ENCODE measurements at places on chromosomes 13 and 19.

GRCh38 chr19:6424195-6424938 lies at the start of gene KHSRP:
Gene KHSRP, minus strand, starts transcription at chr19:6424811. Its CDS starts 110 bp downstream, at chr19:6424701.
- no peak for DNase-seq

DNA sequence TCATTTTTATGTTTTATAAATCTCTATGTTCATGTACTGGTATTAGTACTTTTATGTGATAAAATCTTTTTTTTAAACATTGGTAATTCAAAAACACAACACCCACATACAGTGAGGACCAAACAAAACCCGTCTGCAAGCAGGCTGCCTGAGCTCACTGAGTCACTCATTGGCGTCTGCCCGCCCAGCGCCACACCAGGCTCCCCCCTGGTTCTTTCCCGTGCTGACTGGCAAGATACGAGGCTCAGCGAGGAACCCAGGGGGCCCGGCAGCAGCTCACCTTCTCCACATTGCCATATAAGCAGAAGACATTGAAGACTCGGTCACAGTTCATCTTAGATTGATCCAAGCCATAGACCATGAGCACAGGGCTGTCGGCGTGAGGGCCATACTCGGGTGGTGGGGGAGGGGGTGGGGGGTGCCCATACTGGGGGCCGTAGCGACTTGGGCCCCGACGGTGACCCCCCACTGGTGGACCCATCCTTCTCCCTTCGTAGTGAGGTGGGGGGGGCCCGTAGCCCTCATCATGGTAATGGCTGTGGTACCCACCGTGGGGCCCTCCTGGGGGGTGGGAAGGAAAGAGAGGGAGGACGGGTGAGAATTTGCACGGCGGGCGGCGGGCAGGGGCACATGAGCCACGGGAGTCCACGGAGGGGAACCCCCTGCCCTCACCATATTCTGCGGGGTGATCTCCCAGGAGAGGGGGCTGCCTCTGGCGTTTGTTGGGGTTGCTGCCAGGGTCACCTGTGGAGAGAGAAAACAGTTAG lies 8.4 kb upstream of the ECH1 start:
- peak; percentile 47 for DNase-seq

GRCh38 chr13:92172191-92172590 lies 773.8 kb downstream of the GPC5 start:
- peak; percentile 12 for DNase-seq

DNA sequence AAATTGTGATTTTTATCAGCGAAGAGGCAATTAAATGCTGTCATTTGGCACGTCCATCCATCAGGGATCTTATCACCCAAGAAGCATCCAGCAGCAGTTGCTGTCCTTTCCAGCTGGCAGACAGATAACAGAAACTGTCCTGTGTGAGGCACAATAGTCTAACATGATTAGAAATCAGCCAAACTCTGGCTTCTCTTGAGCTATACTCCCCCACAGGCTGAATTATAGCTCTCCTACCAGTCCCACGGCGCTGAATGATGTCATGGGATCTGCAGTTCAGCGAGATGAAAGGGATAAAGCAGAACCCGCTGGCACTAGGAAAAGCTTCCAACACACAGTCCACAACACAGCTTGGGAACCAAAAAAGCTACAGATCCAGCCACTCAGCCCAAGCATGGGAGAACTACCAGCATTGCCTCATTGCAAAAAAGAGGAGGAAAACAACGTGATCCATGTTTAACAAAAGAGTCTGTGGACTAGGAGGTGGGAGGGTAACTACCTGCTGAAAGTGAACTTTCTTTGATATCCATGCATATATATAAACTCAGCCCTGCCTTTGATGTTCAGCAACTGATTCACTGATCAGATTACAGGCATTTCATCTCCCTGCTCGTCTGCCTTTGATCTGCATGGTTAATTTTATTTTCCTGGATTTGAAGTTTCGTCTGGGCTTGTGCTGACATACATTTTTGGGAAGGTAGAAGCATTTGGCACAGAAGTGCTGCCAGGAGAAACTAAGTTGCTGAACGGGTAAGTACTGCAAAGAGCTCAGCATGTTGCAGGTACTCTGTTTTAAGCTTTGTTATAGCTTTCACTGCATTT lies at the start of gene TNFRSF19:
TSS of gene TNFRSF19 (plus strand) at position 314 of the 822 bp plus-strand sequence. CDS start 19,772 bp downstream, outside the sequence.
- no peak for DNase-seq

GRCh38 chr19:42255766-42256745 lies 1.1 kb upstream of the ERF start:
- DNase-seq, result no peak

DNA sequence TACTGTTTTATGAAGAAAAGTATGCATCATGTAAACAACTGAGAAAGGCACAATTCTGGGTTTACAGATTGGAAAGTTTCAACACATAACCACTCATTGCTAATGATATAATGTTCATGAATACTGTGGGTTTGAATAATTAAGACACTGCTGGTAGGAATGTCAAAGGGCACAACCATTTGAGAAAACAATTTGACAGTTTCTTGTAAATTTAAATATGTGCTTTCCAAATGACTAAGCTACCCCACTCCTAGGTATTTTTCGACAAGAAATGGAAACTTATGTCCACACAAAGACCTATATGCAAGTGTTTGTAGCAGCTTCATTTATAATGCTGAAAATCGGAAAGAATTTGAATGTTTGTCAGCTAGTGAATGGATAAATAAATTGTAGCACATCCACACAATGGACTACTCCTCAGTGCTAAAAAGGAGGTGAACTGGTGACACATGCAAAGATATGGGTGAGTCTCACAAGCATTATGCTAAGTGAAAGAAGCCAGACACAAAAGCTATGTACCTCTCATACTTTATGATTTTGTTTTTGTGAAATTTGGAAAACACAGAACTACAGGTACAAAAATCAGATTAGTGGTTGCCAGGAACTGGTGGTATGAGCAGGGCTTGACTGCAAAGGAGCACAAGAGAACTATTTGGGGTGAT lies 44.8 kb upstream of the FLT1 start:
- no peak for DNase-seq

DNA sequence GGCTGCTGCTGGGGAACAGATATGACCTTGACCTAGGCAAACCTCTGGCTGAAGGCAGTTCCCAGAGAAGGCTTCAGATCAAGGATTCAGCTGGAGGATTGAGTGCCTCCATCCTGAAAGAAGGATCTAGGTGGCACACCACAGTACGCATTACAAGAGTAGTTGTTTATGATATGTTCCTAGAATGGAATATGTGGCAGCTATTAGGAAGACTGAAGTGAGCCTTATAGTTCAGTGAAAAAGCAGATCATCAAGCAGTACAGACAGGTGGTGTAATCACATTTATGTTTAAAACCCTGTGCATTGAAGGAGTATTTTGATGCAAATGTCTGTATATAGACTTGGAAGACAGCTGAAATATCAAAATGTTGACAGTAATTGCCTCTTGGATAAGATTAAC lies 116.0 kb downstream of the ZAR1L start:
- DNase-seq, result no peak

DNA sequence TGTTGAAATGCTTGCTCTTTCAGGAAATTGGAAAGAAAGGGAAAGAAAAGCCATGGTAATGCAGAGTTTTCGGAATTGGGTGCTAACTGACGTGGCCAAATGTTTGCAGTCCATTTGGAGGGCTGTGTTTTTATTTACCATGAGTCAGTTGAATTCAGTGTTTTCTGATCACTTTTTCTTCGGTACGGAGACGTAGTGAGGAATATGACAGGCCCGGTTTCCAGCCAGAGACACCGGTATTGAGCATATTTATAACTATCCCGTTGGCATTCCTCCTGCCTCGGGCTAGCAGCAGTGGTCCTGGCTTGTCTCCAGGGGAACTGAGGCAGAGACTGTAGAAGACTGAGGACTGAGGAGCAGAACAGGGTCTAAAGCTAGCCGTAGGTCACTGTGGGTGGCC lies 1.0 kb downstream of the CDC16 start:
- no peak for DNase-seq

DNA sequence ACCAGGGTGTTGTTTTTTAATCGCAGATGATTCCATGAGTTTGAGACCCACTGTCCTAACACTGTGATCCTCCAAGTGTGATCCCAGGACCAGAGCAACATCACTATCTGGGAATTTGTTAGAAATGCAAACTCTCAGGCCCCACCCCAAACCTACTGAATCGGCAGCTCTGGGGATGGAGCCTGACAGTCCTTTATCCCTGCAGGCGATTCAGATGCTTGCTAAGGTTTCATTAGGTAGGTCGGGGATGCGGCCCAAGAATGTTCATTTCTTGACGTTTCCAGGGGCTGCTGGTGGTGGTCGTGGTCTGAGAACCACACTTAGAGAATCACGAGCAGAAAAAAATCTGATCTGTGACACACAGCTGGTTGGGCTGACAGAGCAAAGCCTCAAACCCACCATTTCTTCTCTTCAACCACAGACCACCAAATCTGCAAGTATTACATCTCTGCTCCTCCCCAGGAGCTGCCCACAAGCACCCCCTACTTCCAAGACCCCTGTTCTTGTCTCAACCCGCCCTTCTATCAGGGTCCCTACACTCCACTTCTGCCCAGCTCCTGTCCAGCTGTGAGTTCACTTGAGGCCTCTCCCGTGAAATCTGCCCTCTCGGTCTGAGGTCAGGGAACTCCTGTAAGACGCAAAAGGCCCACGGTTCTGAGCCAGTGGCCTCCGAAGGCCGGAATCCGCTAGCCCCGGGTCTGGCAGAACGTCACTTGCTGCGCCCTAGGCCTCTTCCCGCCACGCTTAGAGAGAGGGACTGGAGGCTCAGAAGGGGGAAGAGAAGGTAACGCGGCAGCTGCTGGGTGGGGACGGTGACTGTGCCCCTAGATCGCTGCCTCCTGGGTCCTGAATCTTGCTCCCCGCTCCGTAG lies 1.1 kb upstream of the FARP1 start:
- DNase-seq, result no peak

DNA sequence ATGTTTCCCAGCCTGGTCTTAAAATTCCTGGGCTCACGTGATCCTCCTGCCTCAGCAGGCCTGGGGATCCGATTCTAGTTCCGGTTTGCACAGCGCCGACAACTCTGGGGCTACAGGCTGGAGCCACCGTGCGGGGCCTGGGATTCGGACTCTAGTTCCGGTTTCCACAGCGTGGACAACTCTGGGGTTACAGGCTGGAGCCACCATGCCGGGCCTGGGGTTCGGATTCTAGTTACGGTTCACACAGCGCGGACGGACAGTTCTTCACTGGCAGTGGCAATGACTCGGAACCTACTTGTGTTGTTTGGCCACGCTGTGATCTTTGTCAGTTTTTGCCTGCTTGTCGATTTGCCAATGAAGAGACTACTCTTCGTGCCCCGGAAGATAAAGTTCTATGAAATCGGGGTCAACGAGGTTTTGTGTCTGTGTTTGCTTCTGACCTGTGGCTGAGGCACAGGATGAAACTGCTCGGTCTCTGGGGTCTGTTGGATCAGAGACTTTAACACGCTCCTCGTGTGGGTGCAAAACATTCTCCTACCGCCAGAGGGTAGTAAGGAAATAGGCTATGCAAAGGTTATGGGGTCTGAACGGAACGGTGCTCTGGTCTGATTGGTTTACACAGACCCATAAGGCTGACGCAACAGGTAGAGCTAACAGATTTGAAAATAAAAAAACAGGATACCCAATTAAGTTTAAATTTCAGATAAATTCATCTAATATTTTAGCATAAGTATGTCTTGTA lies 12.1 kb upstream of the ZSCAN1 start:
- DNase-seq, result no peak

DNA sequence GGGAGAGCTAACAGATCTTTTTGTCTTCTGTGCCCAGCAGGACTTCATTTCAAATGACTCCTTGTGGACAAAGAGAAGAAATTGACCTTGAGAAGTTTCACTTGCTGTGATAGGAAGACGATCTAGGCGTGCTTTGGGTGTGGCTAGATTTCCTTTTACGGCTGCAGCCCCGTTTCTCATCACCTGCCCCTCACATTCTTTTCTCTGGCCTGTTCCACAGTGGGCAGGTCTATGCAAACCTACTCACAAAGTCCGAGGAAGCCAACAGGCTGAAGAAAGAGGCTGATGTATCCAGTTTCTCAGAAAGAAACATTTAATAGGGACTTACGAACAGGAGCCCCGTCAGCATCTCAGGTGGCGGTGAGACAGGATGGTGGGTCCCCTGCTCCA lies 231.8 kb downstream of the FGF9 start:
- DNase-seq, result no peak

GRCh38 chr19:1896508-1896907 lies 8.7 kb upstream of the ADAT3 start:
- no peak for DNase-seq

- DNase-seq, result no peak
These were observed 73.0 kb downstream of the IPO5 start for GRCh38 chr13:98026457-98026857.

DNA sequence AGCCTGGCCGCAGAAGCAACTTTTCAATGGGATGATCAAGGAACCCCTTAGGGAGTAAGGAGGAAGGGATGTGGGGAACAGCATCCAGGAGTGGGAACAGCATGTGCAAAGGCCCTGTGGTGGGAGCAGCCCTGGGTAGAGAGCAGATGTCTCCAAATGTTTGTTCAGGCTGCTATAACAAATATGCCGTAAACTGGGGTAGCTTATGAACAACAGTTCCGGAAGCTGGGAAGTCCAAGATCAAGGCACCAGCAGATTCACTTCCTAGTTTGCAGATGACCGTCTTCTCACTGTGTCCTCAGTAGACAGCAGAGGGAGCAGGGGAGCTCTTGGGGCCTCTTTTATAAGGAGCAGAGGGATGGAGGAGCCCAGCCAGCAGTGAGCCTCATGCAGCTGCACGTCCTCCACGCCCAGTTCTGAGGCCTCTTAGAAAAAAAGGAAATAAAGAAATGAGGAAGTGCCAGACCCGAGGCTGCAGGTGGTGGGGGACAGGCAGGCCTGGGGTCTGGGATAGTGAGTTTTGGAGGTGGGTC lies 4.2 kb upstream of the LRRC25 start:
- DNase-seq, result no peak

- DNase-seq, result no peak
These were observed 226.5 kb downstream of the MYO16 start for GRCh38 chr13:108855737-108856387.

- DNase-seq, result no peak
These were observed 677 bp upstream of the LRCH1 start for GRCh38 chr13:46552303-46552682.

DNA sequence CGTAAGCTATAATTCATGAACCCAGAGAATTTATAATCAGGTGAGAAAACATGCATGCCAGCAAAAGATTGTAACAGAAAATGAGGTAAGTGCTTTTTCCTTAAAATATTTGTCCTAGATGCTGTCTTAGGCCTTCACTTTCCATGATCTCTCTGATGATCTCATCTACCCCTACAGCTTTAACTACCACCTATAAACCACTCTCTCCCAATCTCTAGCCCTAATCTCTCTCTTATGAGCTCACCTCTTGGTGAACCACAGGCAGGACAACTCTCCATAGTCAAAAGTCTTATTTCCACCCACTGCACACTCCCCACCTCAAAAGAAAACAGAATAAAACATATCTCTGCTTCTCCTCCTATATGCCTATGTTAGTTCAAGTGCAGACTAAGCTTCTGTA lies 137.1 kb downstream of the SLC7A1 start:
- no peak for DNase-seq

GRCh38 chr19:4326837-4327251 lies 11.8 kb downstream of the STAP2 start:
- DNase-seq, result no peak

Measured in foreskin keratinocyte (primary cell).